ENCODE measurements at places on chromosomes 4 and X. TPM values are rescaled to one million over a fixed set of nuclear protein-coding genes. Genes with fewer than 3 reads are reported as not detected.

GLUD2 gene
- total RNA-seq: 0.68 TPM

- no peak for DNase-seq
Measured at GRCh38 chr4:109113521-109113920, 188.9 kb downstream of the COL25A1 start.

CENPVL3 gene
- not detected for total RNA-seq

DNA sequence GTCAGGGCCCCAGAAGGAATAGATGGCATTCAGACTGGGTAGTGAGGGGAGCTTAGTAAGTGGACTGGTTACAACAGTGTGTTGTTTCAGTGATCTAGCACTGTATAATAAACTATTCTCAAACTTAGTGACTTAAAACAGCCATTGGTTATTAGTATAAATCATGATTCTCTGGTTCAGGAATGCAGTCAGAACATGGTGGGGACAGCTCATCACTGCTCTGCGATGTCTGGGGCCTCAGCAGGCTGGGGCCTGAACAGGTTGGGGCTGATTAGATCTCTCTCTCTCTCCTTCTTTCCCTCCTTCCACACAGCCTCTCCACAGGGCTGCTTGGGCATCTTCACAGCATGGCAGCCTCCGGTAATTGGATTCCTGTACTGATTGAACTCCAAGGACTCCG is 160.4 kb downstream of the GATB start:
- no peak for DNase-seq

GRCh38 chrX:31228415-31228832 is 156.6 kb upstream of the FTHL17 start:
- no peak for DNase-seq
